ENCODE measurements at places on chromosomes 11 and 22. TPM values are rescaled to one million over a fixed set of nuclear protein-coding genes. Genes with fewer than 3 reads are reported as not detected.
A peak's percentile ranks its signal among the peaks of the same experiment; 100 is the strongest.

The OR52B2 gene
- not detected for total RNA-seq

The PDGFB gene
- 3.3 TPM for total RNA-seq

The RTN3 gene
- 61.1 TPM for total RNA-seq

The RABL2B gene
- total RNA-seq = 35.7 TPM

DNA sequence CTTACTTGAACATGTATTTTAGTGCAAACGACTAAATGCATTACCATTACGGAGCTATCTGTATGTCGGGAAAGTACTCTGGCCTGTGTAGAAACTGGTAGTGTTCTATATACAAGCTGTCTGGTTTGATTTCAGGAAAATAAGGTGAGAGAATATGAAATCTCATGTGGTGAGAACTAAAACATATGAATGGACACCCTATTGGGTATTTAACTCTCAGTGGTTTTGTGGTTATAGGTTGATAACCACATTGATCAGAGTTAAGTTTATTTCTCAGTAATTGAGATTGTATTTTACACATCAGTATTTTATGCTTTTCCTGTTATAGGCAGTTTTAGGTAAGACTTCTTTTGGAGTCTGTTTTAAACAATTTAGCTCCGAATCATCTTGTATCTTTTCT, 10.4 kb downstream of the ANO5 start:
- no peak for DNase-seq

DNA sequence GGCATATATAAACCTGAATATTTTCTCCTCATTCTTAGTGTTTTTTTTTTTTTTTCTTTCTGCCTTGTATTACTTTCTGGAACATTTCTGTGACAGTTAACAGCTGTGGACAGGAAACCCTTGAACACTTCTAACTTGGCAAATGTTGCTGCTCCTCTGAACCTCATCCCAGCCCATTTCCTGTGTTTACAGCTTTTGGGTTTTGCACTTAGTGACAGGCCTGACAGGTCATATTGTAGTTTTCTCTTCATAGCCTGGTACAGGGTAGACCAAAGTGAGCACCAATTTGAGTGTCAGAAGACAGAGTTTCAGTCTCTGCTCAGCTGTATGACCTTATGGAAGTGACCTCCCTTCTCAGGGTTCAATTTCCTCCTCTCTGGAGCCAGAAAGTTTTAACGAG, 91.6 kb downstream of the STIM1 start:
- peak; percentile 61 for DNase-seq

DNA sequence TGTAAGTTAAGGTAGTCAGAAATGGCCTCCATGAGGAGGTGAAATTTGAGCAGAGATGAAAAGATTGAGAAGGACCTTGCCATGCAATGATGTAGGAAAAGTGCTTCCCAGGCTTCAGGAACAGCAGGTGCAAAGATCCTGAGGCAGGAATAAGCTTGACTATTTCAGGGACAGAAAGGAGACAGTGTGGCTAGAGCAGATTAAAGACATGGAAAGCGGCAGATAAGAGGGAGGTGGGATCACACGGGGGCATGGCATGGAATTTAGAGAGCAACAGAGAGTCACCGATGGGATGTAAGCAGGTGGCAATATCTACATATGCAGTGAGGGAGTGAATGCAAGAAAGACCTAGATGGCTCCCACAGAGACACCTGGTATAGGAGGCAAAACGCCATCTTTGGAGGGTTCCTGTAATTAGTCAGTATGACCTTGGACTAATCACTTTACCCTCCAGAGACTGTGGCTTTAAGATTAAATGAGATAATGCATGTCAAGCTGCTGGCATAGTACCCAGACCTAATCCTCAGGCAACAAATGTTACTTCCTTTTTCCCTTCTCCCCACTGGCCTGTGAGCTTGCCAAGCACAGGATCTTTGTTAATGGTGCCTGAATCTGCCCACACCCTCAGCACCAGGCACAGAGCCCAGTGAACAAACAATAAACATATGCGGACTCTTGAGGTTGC, 24.6 kb upstream of the ACER3 start:
- DNase-seq = no peak

DNA sequence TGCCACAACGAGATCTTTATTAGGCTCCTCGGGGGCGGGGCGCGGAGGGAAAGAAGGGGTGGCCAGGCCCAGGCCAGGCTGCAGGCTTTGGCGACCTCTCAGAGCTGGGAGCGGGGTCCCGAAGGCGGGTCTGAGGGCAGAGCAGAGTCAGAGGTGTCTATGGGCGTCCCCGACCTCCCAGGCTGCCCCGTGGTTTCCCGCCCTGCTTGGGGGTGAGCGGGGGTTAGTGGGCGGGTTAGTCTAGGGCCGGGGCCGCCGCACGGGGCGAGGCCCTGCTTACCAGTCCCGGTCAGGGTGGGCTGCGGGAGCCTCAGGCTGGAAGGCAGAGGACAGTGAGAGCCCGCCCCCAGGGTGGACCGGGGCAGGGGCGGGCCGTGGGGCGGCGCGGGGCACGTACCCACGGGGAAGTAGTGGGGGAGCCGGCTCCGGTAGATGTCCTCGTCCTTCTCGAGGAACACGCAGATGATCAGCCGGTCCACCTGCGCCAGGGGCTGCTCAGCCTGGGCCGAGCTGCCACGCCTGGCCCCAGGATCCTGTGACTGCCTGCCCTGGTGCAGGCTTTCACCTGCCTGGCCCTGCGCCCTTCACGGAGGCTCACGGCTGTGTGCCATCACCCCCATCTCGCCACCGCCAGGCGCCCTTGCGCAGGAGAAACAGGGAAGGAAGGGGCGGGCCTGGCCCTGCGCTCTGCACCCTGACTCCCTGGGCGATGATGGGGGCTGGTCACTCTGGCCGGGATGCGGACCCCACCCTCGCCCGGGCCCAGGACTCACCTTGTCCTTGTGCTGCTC, 12.5 kb downstream of the OTUB1 start:
- no peak for DNase-seq

DNA sequence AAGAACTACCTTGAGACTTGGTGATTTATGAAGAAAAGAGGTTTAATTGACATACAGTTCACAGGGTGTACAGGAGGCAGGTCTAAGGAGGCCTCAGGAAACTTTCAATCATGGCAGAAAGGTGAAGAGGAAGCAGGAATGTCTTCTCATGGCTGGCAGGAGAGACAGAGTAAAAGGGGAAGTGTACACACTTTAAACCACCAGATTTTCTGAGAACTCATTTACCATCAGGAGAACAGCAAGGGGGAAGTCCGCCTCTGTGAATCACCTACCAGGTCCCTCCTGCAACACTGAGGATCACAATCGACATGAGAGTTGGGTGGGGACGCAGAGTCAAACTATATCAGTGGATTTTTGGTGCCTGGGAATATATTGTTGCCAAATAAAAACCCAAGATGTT, 40.3 kb upstream of the OR5D13 start:
- no peak for DNase-seq

GRCh38 chr22:35894464-35894878, 134.2 kb downstream of the RBFOX2 start:
- no peak for DNase-seq

DNA sequence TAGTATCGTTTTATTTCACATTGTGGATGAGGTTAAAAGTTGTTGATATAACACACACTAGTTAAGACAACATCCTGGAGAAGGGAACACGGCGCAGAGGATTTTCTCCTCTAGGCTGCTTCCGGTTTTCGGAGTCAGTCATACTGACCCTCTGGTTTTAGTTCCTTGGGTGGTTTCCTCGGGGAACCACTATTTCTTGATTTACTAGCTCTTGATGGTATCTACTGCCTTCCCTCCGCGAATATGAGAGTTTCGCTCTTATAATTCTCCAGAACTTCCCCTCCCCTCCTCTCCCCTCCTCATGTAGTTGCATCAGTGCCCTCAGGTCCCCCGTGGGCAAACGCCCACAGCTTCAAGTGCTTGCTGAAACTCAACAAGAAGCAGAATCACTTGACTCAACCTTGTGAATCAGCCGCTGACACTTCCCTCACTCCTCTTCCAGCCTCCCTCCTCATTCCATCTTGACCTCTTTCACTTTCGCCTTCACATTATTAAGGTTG, 15.9 kb upstream of the APOBEC3A start:
- peak; percentile 36 for DNase-seq

DNA sequence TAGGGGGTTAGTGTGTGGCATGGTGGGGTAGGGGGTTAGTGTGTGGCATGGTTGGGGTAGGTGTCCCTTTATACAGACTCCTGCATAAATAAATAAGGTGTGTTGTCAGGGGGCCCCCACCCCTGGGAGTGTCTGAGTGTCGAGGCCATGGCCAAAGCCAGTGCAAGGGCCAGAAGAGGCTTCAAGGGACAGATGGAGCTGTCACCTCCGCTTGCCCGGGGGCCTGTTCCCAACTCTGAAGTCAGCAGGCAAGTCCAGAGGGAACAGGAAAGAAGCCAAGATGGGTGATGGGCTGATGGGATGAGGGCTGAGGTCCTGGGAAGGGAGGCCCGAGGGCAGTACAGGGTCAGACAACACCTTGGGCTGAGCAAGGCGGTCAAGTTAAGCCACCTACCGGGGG, 997.8 kb downstream of the BRD1 start:
- DNase-seq = no peak

DNA sequence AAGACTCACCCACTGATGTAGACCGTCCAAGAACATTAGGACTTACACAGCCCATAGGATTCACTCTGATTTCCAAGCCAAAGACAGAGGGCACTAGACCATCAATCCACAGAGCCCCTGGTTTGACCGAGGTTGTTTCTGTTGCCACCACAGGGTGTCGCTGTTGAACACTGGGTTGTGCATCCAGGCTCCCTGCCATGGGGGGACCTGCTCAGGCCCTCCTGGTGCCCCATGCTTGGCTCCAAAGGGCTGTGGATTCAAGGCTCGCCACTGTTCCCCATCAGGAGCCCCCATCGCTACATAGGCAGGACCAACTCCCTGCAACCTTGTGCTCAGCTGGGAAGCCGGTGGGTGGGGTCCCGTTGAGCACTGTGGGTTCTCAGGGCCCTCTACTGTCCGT, 128.0 kb upstream of the ANO1 start:
- no peak for DNase-seq

DNA sequence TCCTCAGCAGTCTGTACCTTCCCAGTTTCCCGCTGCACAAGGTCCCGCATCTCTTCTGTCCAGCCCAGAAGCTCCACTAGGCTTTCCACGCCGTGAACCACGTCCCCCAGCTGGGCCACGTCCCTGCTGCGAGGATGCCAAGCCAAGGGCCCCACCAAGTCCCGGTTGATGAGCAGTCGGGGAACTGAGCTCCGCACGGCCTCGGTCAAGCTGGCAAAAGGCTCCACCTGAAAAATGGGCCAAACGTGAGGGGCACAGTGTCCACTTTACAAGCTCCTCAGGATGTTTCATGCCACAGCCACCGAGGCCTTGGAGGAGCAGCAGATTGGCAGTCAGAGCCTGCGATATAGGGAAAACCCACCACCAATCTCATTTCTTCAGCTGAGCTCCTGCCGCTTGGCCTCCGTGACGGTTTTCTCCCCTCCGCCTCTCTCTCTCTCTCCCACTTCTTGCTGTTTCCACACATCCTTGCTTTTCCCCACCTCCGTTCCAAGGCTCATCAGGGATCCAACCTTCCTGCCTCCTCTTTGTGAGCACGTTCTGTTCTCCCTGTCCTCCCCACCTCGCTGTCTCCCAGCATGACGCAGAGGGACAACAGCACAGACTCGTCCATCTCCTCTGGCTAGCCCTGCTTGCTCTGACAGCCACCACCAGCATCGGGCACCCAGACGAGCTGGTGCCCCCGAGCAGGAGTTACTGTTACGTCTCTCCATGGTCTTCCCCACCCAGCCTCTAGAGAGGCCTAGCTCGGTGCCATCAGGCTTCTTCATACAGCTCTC, 11.5 kb downstream of the RIC8A start:
- no peak for DNase-seq

GRCh38 chr11:35139722-35140282, 831 bp downstream of the CD44 start:
- DNase-seq = no peak

- no peak for DNase-seq
Measured at GRCh38 chr11:30683176-30683575, 97.0 kb upstream of the MPPED2 start.

DNA sequence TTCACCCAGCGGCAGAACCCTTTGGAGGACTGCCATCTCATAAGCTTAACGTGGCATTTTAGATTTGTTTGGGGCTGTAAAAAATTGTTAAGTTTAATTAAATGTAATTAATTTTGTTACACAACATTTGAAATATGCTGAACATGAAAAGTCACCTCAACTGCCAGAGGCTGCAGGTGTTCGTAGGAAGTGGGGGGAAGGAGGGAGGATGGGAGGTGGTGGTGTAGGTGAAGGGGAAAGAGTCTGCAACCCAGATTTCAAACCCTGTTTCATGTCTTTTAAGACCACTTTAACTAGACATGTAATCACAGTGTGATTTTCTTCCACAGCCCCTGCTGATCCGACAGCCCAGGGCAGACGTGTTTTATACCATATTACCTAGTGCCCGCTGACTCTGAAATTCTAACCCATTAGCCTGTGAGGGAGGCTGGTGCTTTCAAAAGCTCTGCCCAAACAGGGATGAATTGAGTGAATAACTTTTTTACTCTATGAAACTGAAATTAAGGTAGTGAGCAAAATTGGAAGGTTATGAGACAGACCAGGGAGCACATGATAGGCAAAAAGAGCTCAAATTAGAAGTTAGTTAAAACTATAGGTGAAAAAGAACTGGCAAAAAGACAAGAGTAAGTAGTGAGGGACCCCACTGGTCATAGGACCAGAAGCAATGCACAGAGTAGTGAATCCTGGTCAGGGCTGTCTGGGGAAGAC, 279.8 kb downstream of the DDX10 start:
- DNase-seq = no peak

GRCh38 chr11:9530901-9531625, 42.4 kb upstream of the WEE1 start:
- no peak for DNase-seq

DNA sequence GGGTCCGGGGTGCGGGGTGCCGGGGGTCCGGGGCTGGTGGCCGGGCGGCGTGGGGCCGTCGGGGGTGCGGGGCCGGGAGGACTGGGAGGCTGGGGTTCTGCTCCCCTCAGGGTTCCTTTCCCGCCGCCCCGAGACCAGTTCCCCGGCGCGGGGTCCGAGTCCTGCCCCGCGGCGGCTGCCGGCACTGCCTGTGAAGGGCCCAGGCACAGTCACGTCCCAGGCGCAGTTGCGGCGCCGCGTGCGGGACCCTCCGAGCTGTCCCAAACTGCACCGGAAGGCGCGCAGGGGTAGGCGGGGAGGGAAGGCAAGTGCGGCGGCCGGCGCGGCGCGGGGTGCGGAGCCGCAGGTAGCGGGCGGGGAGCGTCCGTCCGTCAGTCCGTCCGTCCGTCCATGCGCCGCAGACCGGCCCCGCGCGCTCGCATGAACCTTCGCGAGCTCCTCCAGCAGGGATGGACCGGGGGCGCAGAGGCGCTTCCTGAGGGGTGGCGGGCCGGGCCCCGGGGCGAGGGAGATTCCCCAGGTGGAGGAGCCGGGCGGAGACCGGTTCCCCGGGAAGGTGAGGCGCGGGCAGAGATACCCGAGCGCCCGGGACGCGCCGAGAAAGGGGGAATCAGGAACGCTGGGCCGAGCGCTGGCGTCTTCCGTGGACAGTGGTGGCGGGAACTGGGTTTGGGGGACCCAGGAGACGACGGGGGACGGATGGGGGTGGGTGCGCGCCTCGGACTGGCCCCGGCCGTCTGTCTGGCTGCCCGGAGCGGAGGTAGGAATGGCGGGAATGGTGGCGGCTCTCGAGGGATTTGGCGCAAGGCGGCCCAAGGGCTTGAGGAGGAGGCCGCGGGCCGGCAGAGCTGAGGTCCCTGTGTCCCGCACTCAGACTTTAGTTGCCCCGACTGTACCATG, 3.1 kb upstream of the ADORA2A start:
- DNase-seq = no peak
